ENCODE measurements at places on chromosomes 13 and 19. TPM values are rescaled to one million over a fixed set of nuclear protein-coding genes. Genes with fewer than 3 reads are reported as not detected.

DNA sequence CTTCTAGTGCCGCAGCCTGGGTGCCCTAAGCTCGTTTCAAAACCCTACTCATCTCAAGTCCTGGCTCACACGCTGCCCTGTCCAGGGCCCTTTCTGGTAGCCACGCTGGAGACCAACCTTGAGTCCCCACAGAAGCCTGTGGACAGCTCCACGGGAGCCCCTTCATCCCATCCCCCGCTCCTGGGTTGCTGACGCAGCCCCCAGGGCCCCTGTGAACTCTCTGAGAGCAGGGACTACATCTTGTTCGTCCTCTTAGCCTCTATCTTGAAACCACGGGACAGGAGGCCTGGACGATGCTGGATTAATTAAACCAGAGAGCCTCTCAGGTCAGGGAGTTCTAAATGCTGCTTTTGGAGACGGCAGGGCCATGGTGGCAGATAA, 7.4 kb downstream of the MLLT1 start:
- no peak for DNase-seq
- H3K27me3 ChIP-seq = no peaks in the 10 kb centered on the region
- peak overlapping the region; percentile 62 for H3K27ac ChIP-seq
- H3K4me3 ChIP-seq = no peak overlapping the region
- peaks cover 38% of the 10 kb centered on the region for H3K36me3 ChIP-seq

The ATP8B3 gene
- total RNA-seq = 1.3 TPM

The NLRP9 gene
- not detected for total RNA-seq

The ZNF93 gene
- total RNA-seq = 11.0 TPM

- no peaks in the 10 kb centered on the region for H3K4me1 ChIP-seq
- H3K27me3 ChIP-seq = no peaks in the 10 kb centered on the region
- H3K4me3 ChIP-seq = no peak overlapping the region
- DNase-seq = no peak
- H3K27ac ChIP-seq = no peak overlapping the region
Measured at GRCh38 chr19:56973713-56974555, 133.4 kb upstream of the PEG3 start.

DNA sequence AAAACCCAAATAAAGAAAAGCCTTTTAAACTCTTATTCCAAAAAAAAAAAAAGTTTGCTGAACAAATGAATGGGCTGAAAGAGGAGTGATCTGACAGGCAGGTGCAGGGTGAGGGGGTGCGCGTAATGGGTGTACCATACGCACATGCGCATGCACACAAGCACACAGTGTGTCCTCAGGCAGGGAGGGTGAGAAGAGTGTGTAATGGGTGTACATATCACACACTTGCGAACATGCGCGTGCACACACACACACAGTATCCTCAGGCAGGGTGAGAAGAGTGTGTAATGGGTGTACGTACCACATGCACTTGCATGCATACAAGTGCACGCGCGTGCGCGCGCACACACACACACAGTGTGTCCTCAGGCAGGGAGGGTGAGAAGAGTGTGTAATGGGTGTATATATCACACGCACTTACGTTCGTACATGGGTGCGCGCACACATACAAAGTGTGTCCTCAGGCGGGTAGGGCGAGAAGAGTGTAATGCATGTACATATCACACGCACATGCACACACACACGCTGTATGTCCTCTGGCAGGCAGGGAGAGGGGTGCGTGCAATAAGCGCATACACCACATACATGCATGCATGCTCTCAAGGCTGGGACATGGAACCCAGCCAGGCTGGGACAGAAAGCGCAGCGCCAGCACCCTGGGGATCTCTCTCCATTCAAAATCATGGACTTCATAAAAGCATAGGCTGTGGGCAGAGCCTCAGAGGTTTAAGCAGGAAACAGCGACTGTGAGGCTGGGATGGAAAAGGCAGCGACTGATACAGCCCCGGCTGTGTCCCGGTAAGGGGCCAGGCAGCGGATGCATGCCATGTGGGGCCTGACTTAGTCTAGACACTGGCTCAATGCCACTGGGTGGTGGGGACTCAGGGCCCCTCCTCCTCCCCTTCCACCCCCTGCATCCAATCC, 70.4 kb downstream of the CEBPG start:
- no peaks in the 10 kb centered on the region for H3K36me3 ChIP-seq
- DNase-seq = no peak
- H3K27me3 ChIP-seq = no peaks in the 10 kb centered on the region
- H3K4me3 ChIP-seq = no peak overlapping the region

DNA sequence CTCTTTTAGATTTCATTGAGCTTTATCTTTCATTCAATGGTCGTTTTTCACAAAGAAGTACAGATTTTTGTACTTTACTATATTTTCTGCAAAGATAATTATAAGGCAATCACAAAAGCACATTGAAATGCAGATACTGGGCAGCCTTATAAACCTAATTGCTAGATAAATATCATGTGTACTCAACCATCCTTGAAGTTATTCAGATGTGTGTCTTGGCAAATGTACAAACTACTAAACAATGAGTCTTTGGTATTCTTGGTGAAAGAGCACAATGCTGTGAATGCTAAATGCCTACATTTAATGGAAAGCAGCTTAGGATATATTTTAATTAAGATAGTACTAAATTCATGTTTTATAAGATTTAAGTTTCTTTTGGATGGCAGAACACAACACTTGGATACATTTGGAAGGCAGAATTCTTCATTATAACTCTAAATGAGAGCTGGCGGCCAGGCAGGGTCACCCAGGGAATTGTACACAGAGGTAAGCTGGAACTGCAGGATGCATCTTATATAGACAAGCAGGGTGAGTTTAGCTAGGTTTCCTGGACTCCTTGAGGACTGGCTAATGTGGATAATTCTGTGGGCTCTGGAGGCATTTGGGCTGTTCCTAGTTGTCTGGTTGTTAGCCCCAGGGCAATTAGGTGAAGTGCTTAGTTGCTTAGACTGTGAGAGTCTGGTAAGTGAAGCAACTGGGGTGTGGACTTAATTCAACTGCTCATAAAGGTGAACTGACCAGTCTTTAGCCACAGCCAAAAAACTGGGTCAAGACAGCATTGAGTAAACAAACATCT, 286.6 kb downstream of the PCDH20 start:
- no peaks in the 10 kb centered on the region for H3K27me3 ChIP-seq
- H3K4me3 ChIP-seq = no peak overlapping the region
- no peaks in the 10 kb centered on the region for H3K36me3 ChIP-seq
- H3K4me1 ChIP-seq = no peaks in the 10 kb centered on the region
- no peak for DNase-seq
- H3K27ac ChIP-seq = no peak overlapping the region
